ENCODE measurements at places on chromosomes 16 and 17.

DNA sequence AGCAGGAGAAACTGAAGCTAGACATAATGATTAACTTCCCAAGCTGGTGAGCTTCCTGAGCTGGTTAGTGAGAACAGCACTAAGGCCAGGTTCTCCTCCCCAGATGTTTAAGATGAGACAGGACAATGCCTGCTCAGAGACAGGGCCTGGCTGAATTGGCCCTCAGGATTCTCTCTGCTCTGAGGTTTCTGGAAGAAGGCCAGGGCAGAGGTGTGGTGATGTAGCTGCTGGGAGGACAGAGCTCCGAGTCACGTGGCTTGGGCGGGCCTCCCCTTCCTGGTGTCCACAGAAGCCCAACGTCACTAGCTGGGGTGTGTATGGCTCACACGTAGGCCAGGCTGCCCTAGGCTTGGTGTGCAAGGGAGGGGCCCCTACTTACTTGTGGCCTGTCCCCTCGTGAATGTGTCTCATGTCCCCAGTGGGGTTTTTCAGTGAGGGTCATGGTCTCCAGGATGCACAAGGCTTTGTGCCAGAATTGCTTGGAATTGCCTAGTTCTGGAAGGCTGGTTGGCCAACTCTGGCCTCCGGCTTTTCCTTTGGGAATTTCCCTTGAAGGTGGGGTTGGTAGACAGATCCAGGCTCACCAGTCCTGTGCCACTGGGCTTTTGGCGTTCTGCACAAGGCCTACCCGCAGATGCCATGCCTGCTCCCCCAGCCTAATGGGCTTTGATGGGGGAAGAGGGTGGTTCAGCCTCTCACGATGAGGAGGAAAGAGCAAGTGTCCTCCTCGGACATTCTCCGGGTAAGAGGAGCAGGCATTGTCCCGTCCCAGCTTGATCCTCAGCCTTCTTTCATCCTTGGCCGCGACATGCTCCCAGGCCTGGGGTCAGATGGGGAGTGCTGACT lies 3.4 kb downstream of the NOD2 start:
- DNase-seq = no peak

- no peak for DNase-seq
These were observed 5.0 kb upstream of the MYL4 start for GRCh38 chr17:47203984-47204721.

DNA sequence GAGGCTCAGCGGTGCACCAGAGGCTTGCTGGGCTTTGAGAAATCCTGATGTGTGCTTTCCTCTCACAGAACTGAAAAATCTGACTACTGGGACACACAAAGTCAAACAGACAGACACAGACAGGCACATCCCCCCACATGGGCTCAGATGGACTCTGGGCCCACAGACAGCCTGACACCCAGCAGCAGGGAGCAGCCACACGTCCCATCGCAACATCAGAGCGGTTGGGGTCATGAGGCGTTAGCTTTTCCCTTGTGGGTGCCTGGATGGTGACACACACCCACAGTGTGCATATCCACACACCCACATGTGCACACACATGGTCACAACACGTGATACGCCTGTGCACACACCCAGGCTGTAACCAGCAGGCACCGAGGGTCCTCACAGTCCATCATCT lies 6.3 kb downstream of the SPNS3 start:
- no peak for DNase-seq

DNA sequence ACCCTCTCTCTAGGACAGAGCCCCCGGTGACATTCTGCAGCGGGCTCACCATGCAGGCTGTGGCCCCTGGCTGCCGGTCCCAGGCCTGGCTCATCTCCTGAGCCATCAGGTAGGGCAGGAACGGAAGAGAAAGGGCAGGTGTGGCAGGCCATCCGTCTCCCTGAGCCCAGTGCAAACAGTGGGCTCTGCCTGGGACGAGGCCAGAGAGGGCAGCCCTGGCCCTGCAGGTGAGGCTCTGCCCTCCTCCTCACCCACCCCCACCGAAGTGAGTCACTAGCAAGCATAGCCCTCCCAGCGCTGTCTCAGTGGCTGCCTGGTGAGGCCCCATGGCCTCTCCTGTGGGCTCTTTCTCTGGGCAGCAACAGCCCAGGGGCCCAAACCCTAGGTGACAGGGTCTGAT lies 14.5 kb downstream of the OTOP3 start:
- no peak for DNase-seq

DNA sequence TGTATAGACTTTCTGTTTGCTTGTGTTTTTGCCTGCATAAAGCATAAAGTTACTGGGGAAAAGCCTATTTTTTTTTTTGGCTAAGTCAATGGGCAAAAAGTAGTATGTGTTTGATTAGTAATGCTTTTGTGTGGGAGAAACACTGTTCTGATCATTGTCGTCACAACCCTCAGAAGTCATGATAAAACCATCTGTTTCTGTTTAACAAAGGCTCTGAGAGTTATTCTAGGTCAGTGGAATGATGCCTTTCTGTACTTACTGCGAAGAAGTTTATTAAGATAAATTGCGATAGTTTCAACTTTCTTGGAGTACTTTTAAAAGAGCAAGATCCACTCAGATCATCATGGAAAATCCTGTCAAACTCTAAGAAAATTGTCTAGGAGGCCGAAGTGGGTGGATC lies 80.9 kb downstream of the PRKCA start:
- DNase-seq = no peak
